ENCODE measurements at places on chromosomes 3 and 15. TPM values are rescaled to one million over a fixed set of nuclear protein-coding genes. Genes with fewer than 3 reads are reported as not detected.

CPNE4 gene
- total RNA-seq = 3.0 TPM

TPRG1 gene
- 3.2 TPM for total RNA-seq

SPESP1 gene
- total RNA-seq = 1.3 TPM

TUSC7 gene
- not detected for total RNA-seq

TGFBR2 gene
- total RNA-seq = 39.0 TPM

SNTN gene
- 0.36 TPM for total RNA-seq

TIPARP gene
- 28.6 TPM for total RNA-seq

STRC gene
- 1.4 TPM for total RNA-seq

EFCAB12 gene
- total RNA-seq = 0.38 TPM

GABRR3 gene
- not detected for total RNA-seq

PIERCE2 gene
- 6.5 TPM for total RNA-seq

CPOX gene
- 16.2 TPM for total RNA-seq

XCR1 gene
- 0.29 TPM for total RNA-seq

Data from mucosa of descending colon (tissue), 3 donors.